ENCODE measurements at places on chromosomes 3 and 15.

DNA sequence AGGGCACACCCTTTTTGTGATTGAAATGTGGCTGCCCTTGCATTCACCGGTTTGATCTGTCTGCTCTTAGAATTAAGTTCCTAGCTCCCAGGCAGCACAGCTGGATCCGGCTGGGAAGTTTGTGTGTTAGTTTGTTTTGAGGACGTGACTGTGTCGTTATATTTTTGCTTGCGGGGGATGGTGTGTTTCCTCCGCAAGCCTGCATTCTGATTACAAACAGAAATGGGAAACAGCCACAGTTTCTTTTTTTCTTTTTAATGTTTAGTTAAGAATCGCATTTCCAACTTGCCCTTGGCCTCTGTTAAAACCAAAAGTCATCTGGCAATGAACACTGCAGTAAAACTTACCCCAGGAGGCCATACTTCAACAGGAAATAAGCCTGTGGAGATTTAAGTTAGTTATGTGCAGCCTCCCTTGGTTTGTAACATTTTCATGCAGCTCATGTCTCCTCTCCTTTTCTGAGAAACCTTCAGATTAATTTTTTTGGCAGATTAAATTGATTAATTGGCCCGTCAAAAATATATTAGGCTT, 888 bp downstream of the TMOD3 start:
- no peak for DNase-seq

DNA sequence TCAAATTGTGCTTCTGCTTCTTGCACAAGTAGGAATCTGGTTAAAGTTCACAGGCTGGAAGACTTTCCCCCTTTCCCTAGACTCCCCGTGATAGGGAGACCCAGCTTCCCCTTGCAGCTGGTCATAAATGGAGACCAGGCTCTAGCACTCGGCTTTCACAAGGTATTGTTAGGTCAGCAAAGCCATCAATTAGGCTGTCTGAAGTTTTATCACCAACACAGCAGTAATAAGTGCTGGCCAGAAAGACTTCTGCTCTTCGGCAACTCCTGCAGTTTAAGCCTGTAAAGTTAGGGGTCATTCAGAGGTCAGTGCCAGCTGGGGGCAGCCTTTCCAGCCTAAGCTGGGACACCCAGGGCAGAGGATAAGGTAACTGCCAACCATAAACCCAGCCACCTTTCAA, 203.4 kb downstream of the MEIS2 start:
- DNase-seq, result no peak

GRCh38 chr3:73383470-73384049, 241.2 kb downstream of the PDZRN3 start:
- no peak for DNase-seq

- DNase-seq, result no peak
Observed at GRCh38 chr3:149480326-149481017, 6.0 kb downstream of the TM4SF4 start.

GRCh38 chr3:31106204-31106603, 211.7 kb upstream of the GADL1 start:
- DNase-seq, result no peak

DNA sequence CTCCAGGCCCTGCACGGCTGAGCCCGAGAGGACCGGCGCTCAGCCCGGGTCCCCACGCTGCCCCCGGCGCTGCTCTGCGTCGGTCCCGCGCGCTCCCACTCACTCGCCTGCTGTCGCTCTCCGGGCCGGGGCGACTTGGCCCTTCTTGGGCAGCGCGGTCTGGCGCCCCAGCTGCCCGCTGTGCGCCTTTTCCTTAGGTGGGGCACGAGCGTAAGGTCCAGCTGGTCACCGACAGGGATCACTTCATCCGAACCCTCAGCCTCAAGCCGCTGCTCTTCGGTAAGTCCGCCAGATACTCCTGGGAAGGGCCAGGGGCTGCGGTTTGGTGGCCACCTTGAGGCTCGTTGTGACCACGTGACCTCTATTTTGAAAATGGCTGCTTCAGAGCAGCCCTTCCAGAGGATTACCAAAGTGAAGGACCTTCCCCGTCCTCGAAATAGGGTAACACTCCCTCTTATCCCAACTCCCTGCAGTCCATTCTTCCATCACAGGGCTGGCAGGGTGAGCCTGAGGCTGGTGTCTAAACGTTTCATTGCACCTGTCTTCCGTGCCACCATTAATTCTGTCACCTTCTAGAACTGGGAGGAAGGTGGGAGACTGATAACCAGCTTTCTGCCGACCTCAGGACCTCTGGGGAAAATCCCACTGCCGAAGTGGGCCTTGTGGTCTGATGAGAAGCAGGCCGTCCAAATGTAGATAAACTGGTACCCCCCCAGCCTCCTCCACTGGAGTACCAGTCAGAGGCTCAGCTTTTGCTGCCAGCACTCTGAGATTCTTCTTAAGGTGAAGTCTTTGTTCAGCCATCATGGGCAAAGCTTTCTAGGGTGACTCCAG, 812 bp downstream of the P4HTM start:
- no peak for DNase-seq

- DNase-seq, result no peak
Observed at GRCh38 chr3:160982491-160982890, 122.7 kb downstream of the B3GALNT1 start.

Data from NCI-H1048 (cell line).